ENCODE measurements at places on chromosomes 2 and 18.

GRCh38 chr2:6999211-6999877, 82.1 kb downstream of the RNF144A start:
- no peak for DNase-seq

- DNase-seq, result no peak
Measured at GRCh38 chr2:217326238-217327022, 466.6 kb upstream of the TNP1 start.

GRCh38 chr18:7202169-7202568, 28.7 kb upstream of the LRRC30 start:
- no peak for DNase-seq

DNA sequence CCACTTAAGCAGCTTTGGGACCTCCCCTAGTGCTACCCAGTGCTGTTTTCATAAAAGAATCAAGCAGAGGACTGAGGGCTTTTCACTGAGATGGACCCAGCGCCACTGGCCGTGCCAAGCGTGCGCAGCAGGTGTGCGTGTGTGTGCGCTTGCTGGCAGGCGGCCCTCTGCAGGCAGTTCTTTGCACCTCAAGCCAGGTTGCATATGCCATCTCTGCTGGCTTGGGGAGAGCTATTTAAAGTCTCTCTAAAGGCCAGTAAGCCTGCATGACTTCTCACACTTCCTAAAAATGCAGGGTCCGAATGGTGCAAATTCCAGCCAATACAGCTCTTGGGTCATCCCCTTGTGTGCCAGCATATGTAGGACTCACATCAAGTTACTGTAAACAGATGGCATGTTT, 255.5 kb downstream of the RNF152 start:
- no peak for DNase-seq

- no peak for DNase-seq
Measured at GRCh38 chr2:104703669-104704068, 150.2 kb upstream of the POU3F3 start.

- no peak for DNase-seq
Measured at GRCh38 chr2:237096201-237096600, 10.5 kb downstream of the COPS8 start.

GRCh38 chr18:70931942-70932814, 643.3 kb downstream of the SOCS6 start:
- DNase-seq, result no peak

- no peak for DNase-seq
Measured at GRCh38 chr2:160402997-160403979, 90.3 kb downstream of the RBMS1 start.

DNA sequence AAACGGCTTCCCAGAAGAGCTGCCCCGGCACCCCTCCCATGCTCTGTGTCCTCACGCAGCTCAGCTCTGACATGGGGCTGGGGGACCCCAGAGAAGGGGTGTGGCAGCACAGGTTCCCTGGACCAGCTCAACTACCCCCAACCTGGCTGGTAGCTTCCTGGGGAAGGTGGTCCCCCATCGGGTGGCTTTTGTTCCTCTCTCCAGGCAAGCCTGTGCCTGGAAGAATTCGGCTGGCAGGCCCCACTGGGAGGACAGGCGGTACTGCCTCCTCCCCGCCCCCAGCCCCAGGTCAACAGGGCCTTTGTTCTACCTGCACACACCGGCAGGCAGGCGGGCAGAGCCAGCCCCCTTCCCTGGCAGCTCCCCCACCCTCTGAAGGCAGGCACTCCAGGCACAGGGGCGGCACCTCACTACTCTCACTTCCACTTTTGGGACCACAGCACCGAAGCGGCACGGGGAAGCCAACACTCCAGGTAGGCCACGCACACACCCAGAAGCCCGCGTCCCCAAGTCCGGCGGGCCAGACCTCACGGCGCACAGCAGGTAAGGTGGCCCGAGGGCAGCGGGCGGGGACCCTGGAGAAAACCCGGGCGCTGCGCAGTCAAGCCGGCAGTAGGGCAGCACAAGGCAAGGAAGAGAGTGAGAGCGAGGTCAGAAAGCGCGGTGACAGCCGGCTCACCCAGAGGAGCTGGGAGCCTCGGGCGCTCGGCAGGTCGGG, 1.3 kb downstream of the HS6ST1 start:
- no peak for DNase-seq

- DNase-seq, result no peak
Measured at GRCh38 chr2:226366920-226367319, 432.7 kb downstream of the IRS1 start.

DNA sequence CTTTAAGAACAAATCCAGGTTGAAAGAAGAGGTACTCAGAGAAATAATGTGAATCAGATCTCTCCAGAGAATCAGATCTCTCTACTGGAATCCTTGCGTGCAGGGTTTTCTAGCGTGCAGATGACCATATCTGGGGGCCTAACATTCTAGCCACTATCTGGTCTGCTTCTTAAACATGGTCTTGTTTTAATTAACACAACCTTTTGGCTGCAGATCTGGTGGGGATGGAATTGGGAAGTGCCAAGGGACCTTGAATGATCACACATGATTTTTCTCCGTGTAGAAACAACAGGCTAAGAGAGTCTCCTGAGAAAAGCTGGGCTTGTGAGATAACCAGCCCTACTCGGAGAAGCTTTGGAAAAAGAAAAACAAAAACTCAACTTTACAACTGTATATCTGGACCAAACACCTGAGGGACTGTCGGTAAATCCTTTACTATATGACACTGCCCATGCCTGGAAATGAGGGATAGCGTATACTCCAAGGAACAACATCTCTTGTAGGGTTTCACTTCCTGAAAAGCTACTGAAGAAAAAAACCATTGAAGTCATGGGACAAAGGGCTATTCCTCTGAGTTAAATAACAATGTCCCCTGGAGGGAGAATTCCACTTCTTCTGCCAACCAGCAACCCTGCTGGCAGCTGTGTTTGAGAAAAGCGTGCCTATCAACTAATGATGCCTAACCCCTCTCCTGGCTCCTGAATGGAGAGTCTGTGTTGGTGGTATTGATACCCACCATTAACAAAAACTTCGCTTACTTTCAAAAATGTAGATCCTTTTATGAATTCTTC, 171.0 kb upstream of the REV1 start:
- no peak for DNase-seq

DNA sequence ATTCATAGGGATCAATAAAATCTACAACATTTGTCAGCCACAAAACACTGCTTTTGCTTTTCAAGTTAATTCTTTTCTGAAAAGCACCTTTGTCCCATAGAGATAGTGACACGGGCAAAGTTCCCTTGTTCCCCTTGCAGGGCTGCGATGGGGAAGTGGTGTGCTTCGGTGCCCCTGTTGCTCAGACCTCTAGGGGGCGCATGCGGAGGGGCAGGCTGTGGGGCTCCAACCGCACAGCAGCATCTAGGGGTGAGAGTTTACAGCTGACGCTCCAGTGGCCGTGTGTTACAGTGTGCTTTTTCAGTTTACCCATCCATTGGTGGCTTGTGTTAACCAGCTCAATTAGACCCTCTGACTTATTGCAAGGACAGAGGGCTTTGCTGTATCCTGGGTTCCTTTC, 1432.2 kb upstream of the ACVR2A start:
- no peak for DNase-seq

DNA sequence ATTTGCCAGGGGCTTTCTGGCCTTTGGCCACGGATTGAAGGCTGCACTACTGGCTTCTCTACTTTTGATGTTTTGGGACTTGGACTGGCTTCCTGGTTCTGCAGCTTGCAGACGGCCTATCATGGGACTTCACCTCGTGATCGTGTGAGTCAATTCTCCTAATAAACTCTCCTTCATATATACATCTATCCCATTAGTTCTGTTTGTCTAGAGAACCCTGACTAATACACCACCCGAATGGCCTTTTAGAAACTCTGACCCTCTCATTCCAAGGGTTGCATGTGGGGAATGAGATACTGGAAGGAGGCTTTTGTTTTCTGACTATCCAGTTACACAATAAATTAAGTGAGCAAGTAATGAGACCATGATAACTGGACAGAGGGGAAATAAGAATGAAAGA, 430.7 kb downstream of the CDH2 start:
- DNase-seq, result no peak

GRCh38 chr2:30940839-30941238, 133.6 kb upstream of the CAPN13 start:
- DNase-seq, result no peak

- DNase-seq, result no peak
Measured at GRCh38 chr2:170605862-170606261, 109.3 kb upstream of the SP5 start.

DNA sequence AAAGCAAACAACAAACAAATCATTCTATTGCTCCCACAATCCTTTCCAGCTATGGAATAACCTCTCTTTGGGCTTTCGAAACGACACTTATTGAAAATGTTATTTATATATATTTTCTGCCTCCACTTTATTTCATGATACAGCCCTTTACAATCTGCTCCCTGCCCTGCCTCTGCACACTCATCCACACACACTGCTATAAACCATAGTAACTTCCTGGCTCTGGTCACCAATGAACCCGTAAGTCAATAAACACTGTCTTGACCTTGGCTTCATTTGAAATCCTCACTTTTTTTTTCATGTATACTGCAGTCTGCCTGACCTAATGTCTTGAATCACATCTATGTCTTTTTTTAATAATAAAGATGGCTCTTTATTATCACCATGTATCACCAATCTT, 161.5 kb downstream of the SLC39A10 start:
- DNase-seq, result no peak
